Mesendoderm (in vitro differentiated cells): ENCODE measurements at places on chromosomes 3 and 15.

DNA sequence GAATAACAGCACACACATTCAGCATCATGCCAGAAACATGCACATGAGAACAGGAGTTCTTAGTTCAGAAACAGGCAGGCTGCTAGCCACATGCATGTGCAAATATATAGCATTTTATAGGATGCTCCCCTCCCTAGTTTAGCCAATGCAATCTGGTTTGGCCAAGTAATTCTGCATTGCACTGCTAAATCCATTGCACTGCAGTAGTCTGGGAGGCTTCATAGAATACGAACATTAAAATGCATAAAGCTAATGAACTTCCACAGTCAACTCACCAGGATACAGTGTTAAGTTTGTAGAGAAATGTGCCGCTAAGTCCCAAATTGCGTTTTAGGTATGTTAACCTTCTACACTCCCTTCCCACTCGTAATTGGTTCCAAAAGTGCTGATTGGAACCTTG, 41.8 kb downstream of the EHHADH start:
- DNase-seq, result no peak

DNA sequence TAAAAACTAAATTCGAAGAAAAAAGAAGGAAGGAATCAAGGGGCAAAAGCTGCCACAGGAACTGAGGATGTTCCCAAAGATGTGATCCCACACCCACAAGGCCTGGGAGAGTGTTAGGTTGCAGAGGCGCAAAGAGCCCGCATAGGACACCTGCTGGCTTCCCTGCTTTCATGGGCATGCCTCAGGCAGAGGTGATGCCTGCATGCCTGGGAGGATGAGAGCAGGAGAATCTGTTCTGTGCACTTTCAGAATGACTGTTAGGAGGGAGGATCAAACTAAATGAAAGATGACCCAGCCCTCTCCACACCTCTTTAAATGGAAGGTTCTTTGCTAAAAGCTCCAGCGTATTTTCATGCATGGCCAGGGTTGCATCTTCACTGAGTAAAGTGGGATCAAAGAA, 162.4 kb downstream of the PLCL2 start:
- DNase-seq, result peak; percentile 63

DNA sequence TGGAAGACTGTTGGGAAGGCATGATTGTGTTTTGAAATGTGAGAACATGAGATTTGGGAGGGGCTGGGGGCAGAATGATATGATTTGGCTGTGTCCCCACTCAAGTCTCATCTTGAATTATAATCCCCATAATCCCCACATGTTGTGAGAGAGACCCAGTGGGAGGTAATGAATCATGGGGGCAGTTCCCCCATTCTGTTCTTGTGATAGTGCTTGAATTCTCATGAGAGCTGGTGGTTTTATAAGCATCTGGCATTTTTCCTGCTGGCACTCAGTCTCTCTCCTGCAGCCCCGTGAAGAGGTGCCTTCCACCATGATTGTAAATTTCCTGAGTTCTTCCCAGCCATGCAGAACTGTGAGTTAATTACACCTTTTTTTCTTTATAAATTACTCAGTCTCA, 430.5 kb downstream of the OTOL1 start:
- no peak for DNase-seq

DNA sequence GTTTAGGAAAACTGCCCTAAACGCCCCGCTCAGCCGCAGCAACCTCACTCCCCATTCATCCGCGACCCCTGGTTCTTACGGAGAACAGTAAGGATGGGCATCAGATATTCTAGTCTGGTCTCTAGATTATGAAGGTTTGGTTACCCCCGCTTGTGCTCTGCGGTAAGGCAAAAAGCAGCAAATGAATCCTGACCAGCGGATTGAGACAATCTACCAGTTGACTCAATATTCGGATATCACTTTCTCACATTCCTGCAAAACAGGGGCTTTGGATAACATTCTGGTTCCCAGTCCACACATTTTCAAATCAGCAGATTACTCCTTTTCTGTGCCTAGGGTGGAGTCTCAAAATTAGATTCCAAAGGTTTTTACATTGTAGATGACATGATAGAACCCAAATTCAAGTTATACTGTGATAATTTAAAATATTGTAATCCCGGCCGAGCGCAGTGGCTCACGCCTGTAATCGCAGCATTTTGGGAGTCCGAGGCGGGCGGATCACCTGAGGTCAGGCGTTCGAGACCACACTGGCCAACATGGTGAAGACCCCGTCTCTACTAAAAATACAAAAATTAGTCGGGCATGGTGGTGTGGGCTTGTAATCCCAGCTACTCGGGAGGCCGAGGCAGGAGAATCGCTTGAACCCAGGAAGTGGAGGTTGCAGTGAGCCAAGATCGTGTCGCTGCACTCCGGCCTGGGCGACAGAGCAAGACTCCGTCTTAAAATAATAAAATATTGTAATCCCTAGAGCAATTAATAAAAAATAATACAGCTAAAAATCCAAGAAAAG, 1.1 kb upstream of the CYFIP1 start:
- DNase-seq, result no peak

DNA sequence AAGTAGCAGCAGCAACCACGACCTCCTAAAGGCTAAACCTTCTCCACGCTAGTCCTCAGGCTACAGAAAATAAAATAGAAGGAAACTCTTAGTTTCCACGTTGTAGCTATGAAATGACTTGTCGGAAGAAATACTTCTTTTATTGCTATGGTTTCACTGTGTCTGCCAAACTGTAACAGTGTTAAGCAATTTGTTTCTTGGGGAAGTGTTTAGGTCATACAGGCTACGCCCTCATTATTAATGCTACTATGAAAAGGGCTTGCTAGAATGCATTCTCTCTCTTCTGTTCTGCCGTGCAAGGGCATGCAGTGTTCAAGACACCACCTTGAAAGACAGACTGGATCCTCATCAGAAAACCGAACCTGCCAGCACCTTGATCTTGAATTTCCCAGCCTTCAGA, 462.7 kb downstream of the PLOD2 start:
- no peak for DNase-seq

- DNase-seq, result peak; percentile 79
Measured at GRCh38 chr3:3800080-3800455, 837 bp downstream of the LRRN1 start.

DNA sequence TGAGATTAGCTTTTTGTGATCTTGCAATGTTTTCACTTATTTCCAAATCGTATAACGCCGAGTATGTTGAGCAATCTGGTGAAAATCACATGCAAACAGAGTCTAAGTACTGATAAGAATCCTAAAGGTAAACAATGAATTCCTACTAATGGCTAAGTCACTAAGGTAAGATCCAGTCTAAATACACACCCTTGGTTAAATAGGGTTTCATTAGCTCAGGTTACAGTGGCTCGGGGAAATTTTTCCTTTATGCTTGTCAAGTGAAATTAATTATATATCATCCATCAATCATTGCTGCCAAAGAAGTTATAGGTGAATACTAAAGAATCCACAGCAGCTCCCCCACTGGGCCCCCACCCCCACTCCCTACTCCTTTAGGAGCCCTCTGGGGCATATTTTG, 139.3 kb downstream of the SOX2 start:
- DNase-seq, result peak; percentile 25

GRCh38 chr3:44020143-44020542, 221.5 kb upstream of the TOPAZ1 start:
- DNase-seq, result no peak

- DNase-seq, result no peak
Measured at GRCh38 chr15:31660816-31661215, 334.2 kb downstream of the KLF13 start.

- peak; percentile 95 for DNase-seq
Measured at GRCh38 chr3:157499342-157499963, 3.8 kb downstream of the VEPH1 start.

DNA sequence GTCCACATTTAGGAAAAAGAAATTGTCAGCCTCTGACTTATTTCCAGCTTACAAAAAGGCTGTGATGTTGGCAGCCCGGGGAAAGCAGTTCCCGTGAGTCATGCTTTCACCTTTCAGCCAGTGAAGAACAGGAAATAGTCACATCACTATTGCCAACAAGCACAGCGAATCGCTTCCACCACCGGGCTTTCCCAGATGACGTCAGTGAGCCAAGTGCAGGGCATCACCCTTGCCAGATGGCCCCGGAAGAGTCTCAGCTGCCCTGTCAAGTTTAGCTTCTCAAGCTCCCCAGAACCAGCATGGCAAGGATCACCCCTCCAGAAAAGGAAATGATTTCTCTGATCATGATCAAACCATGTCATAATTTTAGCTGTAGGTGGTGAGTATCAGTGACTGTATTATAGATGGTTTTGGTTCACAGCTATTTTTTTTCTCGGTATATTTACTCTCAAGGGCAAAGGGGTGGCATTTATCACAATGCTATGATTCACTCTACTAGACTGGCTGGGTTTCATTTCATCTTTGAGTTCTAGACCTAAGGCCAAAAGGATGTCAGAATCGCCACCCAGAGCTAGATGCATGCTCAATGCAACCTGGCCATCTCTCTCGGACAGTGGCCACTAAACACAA, 32.9 kb downstream of the B3GNT5 start:
- DNase-seq, result peak; percentile 71

GRCh38 chr3:32794487-32795308, 23.1 kb upstream of the TRIM71 start:
- peak; percentile 56 for DNase-seq

- no peak for DNase-seq
Measured at GRCh38 chr15:62957130-62957529, 85.4 kb upstream of the TPM1 start.

DNA sequence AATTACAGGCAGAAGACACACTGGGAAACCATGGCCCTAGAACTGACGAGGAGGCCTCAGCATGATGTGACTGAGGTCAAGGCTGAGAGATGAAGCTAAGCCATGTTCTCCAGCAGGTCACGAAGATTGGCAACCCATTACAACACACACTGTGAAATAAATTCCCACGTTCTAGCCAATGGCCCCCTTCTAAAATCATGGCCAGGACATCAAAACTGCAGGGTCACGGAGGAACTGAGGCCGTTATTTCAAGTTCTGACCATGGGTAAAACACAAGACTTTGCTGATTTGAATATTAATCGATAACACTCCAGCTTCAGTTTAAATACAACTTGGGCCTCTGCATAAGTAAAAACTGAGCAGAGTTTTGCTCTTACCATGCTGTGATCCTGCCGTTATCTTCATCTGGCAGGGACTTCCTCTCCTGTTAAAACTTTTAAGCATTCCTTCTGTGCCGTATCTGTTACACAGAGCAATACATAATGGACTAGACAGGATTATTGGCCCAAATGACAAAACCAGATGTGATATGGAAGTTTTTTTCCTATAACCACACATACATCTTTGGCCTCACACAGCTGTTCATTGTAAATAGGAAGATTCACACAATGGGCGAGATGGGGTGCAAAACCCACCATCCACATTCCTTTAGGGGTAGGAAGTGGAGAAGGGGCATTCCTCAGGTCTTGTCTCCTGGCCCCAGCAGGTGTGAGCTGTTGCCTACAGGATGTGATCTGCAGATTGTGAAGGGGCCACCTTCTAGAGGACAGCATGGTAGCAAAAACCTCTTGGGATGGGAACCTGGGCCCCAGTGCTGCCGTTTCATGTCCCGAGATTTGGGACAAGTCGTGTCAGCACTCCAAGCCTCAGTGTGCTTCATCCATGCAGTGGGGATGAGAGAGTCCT, 207.4 kb downstream of the OPA1 start:
- peak; percentile 63 for DNase-seq

DNA sequence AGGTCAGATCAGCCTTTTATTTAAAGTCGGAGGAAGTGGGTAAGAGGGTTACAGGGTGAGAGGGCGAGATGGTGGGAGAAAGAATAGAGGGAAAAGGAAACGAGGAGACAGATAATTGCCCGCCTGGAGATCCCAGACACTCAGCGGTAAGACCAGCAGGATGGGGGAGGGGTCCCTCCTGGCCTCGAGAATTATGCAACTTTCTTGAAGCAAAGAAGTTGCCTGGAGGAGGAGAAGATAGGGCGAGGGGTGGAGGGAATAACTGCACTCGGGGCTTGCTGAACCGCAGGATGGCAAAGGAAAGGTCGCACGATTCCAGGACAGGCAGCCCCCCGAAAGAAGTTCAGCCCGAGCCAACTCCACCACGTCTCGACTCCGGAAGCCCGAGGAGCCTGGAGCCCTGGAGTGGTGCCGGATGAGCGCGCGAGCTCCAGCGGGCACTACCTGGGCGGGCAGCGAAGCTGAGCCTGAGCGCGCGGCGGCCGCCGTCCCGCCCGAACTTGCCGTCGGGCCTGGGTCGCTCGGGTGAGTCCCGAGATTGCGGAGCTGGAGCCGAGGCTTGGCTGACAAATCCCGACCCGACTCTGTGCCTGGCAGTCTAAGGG, 402 bp downstream of the WWTR1 start:
- DNase-seq, result peak; percentile 87

DNA sequence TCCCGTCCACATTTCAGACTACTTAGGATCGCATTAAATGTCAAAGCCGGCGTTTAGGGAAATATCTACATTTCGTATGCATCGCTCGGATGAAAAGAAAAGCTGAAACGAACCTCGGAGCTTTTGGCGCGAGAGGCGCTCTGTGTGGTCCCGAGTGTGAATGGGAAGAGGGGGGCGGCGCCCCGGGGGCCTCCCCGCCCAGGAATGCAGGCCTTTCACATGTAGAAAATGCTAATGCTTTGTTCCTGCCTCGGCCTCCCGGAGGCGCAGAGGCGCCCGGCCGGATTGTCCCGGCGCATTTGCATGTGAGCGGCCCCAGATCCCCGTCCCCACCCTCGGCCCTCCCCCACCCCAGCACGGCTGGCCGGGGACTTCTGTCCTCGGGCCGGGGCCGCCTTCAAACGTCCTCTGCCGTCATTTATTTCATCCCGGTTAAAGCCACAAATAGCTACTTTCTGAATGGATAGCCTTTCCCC, 37.0 kb upstream of the TRIM71 start:
- DNase-seq, result peak; percentile 99

DNA sequence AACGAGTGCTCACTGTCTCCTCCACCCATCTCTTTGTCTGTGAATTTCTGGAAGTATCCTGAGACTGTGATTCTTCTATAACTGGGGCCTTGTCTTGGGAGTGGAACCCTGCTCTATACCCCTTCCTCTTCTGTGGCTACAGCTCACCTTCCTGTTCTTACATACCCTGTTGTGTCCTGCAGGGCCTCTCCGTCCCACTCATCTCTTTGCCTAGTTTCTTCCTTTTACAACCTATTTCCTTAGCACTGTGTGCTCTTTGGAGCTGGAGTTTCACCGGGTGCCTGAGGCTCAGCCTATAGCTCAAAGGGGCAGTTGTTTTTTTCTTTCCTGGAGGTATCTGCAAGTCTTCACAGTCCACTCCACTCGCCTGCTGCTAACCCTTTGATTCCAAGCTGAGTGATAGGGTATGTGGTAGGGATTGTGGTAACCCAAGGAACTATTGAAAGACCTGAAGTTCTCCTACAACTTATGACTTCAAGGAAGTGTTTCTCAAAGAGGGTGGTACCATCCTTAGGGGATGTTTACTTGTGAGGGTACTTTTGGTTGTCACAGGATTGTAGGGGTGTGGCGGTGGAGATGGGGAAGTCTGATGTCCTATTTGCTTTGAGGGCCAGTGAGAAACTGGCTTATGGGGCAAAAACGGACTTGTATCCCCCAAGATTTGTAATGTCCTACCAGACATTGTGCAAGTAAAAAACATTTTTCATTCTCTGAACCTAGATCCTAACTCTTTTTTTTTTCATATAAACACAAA, 66.6 kb upstream of the ARL8B start:
- no peak for DNase-seq

GRCh38 chr3:105676621-105677300, 192.1 kb downstream of the CBLB start:
- no peak for DNase-seq
